ENCODE measurements at places on chromosomes 4 and X. TPM values are rescaled to one million over a fixed set of nuclear protein-coding genes. Genes with fewer than 3 reads are reported as not detected.

The GPR50 gene
- total RNA-seq, result not detected

The ART3 gene
- not detected for total RNA-seq

The SPANXD gene
- not detected for total RNA-seq

The SMR3B gene
- total RNA-seq, result not detected

The FRMPD4 gene
- 0.16 TPM for total RNA-seq

The NALF2 gene
- not detected for total RNA-seq

The BANK1 gene
- 0.06 TPM for total RNA-seq

The AMTN gene
- total RNA-seq, result not detected

The CSAG2 gene
- total RNA-seq, result not detected

The GAB1 gene
- total RNA-seq, result 15.1 TPM

The TRIM61 gene
- total RNA-seq, result not detected
